ENCODE measurements at places on chromosomes 11 and 22. TPM values are rescaled to one million over a fixed set of nuclear protein-coding genes. Genes with fewer than 3 reads are reported as not detected.

DNA sequence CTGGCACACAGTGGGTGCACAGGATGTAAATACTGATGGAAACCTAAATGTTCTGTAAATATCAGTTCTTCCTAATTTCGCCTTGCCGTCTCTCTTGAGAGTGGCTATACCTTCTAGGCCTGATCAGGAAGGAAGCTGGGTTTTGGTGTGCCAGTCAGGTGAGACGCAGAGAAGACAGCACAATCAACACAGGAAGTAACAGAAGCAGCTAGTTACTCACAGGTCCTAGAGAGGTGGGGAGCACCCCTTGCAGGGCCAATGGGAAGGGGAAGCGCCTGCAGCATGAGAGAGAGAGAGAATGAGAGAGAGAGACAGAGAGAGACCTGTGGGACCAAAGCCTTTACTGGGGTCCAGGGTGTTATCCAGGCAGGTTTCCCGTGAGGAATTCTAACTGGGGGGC, 80.8 kb downstream of the FBLN1 start:
- no peak overlapping the region for H3K4me3 ChIP-seq
- H3K27ac ChIP-seq = peak overlapping the region; percentile 53
- peaks cover 7% of the 10 kb centered on the region for H3K27me3 ChIP-seq
- no peak for DNase-seq
- peaks cover 9% of the 10 kb centered on the region for H3K36me3 ChIP-seq

- peaks cover 18% of the 10 kb centered on the region for H3K27me3 ChIP-seq
- DNase-seq = no peak
- no peak overlapping the region for H3K27ac ChIP-seq
- H3K4me1 ChIP-seq = no peaks in the 10 kb centered on the region
Measured at GRCh38 chr11:45886816-45887520, 1.5 kb downstream of the MAPK8IP1 start.

DNA sequence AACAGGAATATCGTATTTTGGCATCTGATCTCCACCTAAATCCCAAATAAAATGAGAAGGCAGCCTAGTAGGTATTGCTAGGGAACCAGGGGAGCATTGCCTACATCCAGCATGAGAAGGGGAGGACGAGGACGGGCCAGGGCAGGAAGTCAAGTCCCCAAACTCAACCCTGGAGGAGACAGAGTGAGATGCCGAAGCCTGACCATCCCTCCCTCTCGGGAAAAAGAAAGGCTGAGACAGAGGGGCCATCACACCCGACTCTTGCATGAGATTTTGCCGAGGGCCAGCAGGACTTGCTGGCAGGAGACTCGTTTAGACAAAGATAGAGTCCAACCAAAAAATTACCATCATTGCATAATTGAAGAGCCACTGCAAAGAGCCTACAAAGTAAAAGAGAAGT, 50.2 kb upstream of the SPATA19 start:
- H3K4me3 ChIP-seq = no peak overlapping the region
- H3K4me1 ChIP-seq = peaks cover 31% of the 10 kb centered on the region
- peaks cover 6% of the 10 kb centered on the region for H3K27me3 ChIP-seq
- H3K36me3 ChIP-seq = no peaks in the 10 kb centered on the region
- H3K27ac ChIP-seq = no peak overlapping the region

DNA sequence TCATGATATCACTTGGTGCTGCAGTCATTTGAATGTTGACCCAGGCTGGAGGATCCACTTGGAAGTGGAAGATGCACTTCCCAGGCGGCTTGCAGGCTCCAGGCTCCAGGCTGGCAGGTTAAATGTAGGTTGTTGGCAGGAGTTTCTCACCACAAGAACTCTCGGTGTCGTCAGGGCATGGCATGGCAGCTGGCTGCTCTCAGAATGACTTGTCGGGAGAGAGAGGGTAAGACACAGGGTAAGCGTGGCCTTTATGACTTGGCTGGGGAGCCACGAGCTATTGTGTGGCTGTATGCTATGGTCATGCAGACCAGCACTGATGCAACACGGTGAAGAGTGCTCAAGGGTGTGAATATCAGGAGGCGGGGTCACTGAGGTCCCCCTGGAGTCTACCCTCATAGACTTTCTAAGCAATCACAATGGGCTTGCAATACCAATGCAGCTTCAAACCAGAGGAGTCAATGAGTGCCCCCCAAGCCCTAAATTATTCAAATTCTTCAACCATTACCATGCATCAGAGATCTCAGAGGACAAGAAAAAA, 1027.7 kb downstream of the OPCML start:
- H3K4me1 ChIP-seq = no peaks in the 10 kb centered on the region
- peaks cover 6% of the 10 kb centered on the region for H3K36me3 ChIP-seq
- no peak overlapping the region for H3K27ac ChIP-seq
- H3K27me3 ChIP-seq = no peaks in the 10 kb centered on the region

Gene MS4A6E
- not detected for total RNA-seq

Gene FLRT1
- total RNA-seq = not detected
